NCI-H526 treated with DMSO at 0.1 percent for 48 hours (cell line): ENCODE measurements at places on chromosomes 3 and 15.

DNA sequence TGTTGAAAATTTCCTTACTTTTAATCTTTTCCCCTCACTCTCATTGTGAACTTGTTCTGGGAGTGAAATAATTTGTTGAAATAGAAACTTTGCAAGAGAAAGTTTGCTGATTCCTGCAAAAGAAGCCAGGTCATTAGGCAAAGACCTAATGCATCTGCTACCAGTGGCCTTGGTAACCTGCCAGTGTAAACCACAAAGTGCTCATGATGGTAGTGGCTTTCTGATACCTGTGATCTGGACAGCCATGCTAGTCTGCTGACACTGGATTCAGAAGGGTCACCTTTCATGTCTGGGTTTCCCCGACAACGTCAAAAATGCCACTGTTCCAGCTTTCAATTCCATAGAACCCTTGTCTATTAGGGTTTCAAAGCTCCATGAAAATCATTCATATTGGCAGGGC, 123.7 kb upstream of the MCTP2 start:
- no peak for DNase-seq

DNA sequence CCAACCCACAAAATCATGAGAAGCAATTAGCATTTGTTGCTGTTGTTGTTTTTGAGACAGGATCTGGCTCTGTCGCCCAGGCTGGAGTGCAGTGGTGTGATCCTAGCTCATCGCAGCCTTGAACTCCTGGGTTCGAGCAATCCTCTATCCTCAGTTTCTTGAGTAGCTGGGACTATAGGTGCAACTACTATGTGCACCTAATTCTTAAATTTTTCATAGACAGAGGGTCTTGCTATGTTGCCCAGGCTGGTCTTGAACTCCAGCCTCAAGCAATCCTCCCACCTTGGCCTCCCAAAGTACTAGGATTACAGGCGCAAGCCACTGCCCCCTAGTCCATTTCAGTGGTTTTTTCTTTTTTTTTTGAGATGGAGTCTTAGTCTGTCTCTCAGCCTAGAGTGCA, 18.3 kb downstream of the PARP16 start:
- DNase-seq = no peak

GRCh38 chr15:95265419-95265997, 1034.1 kb downstream of the MCTP2 start:
- no peak for DNase-seq

DNA sequence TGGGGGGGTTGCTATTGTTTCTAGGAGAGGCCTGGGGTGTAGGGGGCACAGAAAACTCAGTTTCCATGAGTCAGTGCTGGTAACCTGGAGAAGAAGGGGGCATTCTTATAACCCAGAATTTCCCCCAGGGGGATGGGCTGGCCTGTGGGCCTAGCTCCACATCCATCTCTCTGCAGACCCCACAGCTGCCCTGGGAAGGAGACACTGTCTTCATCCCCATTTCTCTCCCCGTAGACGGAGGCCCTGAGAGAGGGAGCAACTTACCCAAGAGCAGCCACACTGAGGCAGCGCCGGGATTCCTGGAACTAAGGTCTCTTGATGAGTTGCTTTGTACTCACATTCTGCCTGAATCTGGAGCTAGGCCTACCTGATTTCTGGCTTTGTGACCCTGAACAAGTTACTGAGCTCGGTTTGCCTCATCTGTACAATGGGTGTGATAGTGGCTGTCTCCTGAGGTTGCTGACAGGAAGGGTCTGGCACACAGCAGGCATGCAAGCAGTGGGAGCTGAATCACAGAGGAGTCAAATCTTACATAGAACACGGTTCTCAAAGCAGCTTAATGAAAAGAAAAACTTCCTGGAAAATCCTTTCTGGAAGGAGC, 55.0 kb upstream of the LCTL start:
- no peak for DNase-seq

DNA sequence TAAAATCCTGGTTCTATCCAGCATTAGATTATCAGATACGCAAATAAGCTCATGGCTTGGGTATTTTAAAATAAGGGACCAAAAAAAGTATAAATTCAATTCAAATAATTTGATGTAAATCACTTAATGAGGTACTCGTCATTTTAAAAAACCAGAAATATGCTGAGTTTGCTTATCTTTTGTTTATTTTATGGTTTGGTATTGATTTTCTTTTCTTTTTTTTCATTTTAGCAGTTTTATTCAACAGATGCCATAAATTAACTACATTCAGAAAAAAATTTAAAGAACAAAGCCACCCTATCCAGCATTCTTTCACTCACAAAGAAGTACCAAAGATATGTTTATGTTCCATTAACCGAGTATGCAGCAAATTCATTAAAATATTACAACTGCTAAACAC, 22.6 kb downstream of the DENND4A start:
- no peak for DNase-seq

DNA sequence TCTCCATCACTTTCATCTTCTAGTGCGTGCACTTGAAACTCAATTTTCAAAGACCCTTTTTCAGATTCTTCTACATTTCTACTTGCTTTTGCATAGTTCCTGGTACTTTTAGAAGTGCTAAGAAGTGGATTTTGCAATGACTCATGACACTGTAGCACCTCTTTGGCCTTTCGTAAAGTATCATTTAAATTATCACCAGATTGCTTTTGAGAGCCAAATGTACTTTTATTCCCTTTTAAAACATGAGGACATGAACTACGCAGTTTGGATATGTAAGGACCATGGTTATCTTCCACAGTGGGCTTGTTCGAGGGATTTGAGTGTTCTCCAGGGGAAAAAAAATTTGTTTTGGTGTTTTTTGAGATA, 40.5 kb downstream of the ZNF106 start:
- DNase-seq = no peak

- DNase-seq = no peak
Measured at GRCh38 chr15:66729331-66729951, 27.4 kb downstream of the SMAD6 start.

- DNase-seq = peak; percentile 76
Measured at GRCh38 chr15:81859737-81860516, 185.9 kb downstream of the MEX3B start.

GRCh38 chr3:23202921-23203707, at the start of gene UBE2E2:
TSS of gene UBE2E2 (plus strand) at chr3:23203327.
- peak; percentile 57 for DNase-seq

DNA sequence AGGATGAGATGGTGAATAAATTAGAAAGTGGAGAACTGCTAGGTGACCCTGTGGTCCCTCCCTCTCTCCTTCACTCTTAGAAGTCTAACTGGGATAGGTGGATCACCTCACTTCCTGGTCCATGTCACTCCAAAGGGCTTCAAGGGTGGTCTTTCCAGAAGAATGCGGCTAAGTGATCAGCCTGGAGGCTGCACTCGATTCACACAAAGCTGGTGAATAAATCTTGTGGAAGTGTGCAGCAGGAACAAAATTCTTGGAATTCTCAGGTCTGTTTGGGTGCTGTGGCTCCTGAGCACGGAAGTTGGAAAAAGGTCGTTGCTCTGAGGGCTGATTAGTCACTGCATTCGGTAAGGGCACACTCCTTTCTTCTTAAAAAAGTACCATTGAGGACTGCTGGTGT, 46.3 kb downstream of the GASK1A start:
- no peak for DNase-seq

DNA sequence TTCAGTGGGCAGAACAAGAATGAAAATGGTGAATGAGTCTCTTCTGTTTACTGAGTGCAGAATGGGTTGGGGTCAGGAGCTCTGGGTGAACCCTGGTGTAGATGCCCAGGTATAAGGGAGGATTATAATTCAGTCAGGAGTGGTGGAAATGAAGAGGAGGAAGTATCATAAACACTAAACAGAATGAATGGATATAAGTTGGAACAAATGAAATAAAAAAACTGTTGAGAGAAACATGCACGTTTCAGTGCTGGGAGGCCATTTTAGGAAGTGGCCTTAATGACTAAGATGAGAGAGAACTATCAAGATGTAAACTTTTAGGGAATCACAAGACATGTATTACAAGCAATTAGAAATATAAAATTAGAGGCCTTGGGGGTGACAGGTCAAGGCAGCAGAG, 32.8 kb upstream of the LEKR1 start:
- DNase-seq = no peak

DNA sequence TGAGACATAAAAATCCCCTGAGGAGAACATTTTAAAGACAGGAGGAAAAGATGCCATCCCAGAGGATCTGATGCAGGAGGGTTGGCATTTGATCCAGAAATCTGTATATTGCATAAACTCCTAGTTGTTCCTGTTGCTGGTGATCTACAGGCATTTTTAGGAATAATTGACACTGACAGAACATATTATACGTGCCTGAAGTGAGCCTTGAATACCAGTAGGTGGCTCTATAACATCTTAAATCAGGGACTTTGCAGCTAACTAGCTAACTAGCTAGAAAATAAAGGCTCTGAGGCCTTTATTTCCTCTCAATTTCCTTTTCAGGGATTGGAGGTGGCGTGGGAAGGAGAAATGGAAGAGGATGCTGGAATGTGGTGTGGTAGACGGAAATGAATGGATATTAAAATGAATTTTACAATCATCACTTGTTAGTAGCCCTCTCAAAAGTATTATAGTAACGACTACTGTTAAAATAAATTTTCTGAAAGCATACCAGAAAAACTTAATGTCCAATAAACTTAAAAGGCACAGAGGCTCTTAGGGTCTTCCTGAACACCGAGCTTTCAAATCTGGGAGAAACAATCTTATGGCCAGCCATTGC, 73.8 kb upstream of the ZBED2 start:
- peak; percentile 45 for DNase-seq

DNA sequence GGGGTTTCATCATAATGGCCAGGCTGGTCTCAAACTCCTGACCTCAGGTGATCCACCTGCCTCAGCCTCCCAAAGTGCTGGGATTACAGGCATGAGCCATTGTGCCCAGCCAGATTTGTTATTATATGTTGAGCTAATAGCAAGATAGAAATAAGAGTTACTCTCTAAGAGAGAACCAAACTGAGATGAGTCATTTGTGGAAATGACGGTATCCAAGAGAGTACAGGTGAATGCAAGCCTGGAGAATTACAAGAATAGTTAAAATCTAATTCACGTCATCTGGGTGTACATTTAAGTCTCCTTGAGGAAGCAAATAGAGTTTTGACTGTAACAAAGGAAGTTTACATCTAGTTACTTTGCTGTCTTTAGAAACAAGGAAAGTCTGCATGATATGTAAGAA, 12.0 kb upstream of the CDIN1 start:
- DNase-seq = no peak

DNA sequence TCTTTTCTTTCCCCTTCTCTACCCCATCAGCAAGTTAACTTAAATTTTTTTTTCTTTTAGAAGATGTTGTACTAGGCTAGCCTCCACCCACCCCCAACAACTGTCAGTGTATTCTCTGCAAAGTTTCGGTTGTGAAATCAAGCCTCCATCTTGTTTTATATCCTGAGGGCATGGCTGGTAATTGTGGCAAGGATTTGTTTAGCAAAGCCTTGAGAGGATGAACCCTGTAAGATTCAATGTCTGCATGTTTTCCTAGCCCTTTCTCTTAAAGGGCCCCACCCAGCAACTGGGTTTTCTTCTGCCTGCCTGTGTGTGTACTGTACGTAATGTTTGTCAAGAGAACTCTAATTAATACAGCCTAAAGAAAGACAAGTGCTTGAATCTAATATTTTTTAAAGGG, 475.3 kb downstream of the FHIT start:
- no peak for DNase-seq

DNA sequence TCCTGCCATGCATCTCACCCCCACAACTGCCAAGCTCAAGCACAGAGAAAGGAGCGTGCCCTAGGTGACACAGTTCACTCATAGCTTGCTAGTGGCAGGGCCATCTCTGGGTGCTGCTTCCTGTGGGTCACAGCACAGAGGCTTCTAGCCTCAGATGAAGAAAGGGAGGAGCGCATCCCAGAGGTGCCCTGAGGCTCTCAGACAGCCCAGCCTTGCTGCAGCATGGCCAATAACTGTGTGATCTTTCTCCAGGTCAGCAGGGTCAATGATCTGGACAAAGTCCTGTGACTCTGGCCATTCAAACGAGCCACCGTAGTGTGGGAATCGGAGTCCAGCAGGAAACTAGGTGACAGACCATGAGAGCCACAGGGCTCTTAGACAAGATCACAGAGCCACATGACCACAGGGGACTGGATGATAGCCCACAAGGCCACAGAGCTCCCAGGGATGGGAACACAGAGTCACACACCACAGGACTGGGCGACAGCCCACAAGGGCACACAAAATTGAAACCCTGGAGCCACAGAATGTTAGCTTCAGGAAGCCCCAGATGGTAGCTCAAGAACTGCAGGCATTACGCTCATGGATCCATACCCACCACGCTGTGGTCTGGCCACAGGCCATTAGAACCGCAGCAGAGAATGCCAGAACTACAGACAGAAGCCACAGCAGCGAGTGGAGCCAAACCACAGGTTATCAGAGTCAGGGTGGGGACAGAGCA, 25.9 kb upstream of the GRIP2 start:
- DNase-seq = no peak

DNA sequence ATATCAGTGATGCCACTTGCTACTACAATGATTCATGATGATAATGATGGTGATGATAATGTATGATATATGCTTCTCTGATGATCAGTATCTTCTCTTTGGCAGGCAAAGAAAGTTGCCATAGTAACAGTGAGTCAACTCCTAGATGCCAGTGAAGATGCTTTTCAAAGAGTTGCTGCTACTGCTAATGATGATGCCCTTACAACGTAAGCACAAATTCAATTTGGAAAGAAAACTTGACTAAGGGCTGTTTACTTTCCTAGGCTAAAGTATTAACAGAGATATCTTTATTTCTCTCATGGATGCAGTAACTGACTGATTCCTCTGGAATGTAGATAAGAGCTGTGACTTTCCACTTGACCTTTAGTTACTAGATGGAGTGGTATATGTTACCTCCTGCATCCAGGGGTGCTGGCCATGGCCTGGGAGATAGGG, 27.8 kb downstream of the ADGRG7 start:
- DNase-seq = no peak

DNA sequence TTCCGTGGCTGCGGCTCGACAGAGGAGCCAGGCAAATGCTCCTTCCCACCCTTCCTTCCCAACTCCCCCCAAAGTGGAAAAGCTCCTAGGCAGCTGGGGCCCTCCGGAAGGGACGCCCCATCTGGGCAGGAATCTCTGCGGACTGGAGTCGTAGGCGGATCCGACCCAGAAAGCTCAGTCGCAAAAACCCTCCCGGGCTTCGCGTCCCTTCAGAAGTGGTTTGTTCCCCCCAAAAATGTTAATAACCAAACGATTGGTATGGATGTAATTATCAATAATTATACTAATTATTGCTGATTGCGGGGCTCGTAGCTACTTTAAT, 3.8 kb downstream of the RNU6-1 start:
- DNase-seq = no peak

DNA sequence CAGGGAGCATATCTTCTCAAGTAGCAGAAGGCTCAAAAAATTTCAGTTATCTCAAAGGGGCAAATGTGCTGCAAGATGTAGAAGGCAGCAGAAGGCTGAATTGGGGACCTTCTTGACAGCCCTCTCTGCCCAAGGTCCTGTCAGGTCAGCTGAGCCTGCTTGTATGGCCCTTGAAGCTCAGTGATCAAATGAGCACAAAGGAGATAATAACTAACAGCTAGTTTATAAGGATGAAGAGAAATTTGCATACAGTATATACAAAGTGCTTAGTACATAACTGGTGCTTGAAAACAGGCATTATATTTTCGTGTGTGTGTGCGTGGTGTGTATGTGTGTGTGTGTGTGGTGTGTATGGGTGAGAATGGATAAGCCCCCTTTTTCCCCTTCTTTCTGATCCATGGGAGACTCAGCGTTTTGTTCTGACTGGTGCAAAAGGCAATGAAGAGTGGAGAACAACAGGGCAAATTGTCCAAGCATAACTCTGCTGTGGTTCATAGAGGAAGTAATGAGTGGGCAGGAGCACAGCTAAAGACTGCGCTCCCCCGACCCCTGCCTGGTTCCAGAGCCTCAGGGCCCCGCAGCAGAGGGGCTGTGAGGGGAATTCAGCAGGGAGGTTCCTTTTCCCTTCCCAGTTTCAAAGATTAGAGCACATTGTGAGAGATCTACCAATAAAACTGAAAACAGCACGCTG, 356.8 kb upstream of the NR2F2 start:
- peak; percentile 4 for DNase-seq
